ENCODE measurements at places on chromosomes 12 and 14.

- DNase-seq, result no peak
Observed at GRCh38 chr14:63474111-63474510, 69.1 kb downstream of the PPP2R5E start.

DNA sequence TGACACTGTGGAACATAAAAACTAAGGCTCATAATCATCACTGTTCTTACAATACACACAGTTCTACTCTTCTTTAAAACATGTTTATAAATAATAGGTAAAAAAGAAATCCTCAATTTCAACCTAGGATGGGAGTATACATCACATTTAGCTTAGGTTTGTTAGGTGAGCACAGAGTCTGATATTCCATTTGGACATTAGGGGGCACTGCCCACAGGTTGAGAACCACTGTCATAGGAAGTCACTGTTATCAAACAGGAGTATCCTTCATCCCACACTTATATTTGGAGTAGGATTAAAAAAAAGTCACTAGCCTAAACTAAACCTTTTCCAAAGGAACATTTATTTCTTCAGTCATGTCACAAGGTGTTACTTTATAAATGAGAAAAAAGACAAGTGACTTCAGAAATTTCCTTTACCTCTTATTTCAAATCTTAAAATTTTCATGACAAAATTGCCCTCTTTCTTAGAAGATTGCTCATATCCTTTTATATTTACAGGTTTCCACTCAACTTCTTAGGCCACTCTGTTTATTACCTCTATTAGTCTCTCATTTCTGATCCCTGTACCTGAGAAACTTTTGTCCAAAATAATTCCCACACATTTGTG lies 240.6 kb downstream of the CPNE8 start:
- no peak for DNase-seq

DNA sequence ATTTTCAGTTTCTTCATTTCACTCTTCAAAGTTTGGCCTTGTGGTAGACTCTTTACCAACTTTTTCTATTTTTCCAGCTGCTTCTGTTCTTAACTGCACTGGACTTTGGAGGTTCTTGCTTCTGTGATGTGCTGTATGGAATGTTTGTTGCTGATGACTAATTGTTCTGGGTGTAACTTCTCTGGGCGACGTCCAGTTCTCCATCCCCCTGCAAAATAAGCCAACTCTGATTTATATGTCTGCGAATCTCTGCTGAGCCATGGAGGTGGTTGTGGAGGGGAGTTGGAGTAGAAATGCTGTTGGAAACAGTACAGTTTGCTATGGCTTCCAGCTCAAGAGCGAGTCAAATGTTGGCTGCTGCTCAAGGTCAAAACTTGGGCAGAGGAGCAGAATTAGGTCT lies 113.9 kb upstream of the DYRK2 start:
- no peak for DNase-seq

- DNase-seq, result no peak
Observed at GRCh38 chr12:3251691-3252090, 174.5 kb downstream of the TSPAN9 start.

DNA sequence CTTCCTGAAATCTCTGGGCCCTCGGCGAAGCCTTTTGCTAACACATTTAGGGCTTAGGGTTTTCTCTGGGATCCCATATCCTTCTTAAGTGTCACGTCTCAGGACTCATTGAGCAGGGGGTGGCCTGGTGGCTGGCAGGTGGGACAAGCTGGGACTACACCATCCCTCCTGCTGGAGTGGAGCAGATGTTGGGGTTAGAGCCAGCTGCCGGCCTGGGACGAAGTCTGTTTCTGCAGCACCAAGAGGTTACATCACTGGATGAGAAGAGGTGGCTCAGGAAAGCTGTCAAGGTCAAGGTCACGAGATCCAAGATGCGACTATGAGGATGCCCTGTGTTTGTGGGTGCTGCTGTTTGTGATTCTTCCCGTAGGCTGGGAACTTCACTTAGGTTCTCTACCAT lies 16.3 kb downstream of the SMCO2 start:
- no peak for DNase-seq

GRCh38 chr12:103530307-103531066 lies 34.7 kb upstream of the C12orf42 start:
- no peak for DNase-seq

DNA sequence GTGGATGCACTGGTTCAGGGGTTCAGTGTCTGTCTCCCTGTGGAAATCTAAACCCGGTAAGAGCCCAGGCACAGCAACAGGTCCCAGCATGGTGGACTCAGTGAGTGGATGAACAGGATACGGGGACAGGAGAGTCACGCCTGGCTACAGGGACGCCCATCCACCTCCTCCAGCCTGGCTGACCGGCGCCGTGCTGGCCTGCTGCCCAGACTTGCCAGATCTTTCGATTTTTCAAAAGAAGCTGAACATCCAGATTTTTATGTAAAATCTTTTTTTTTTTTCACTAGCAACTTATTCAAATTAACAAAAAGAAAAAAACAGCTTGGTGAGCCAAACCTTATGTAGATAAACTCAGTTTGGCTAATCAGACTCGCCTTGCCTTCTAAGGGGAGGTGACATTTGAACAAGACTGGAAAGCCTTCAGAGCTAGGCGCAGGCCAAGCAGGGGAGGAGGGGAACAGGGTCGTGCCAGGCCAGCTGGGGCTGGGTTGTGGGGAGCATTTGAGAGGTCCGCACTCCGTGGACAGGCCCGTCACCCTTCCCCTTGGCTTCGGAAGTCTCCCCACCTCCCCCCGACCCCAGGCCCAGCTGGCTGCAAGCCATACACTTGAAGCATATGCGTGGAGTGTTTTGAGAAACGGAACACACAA lies 87.8 kb upstream of the NCOR2 start:
- no peak for DNase-seq

GRCh38 chr12:132623072-132623869 lies 4.7 kb downstream of the P2RX2 start:
- no peak for DNase-seq

DNA sequence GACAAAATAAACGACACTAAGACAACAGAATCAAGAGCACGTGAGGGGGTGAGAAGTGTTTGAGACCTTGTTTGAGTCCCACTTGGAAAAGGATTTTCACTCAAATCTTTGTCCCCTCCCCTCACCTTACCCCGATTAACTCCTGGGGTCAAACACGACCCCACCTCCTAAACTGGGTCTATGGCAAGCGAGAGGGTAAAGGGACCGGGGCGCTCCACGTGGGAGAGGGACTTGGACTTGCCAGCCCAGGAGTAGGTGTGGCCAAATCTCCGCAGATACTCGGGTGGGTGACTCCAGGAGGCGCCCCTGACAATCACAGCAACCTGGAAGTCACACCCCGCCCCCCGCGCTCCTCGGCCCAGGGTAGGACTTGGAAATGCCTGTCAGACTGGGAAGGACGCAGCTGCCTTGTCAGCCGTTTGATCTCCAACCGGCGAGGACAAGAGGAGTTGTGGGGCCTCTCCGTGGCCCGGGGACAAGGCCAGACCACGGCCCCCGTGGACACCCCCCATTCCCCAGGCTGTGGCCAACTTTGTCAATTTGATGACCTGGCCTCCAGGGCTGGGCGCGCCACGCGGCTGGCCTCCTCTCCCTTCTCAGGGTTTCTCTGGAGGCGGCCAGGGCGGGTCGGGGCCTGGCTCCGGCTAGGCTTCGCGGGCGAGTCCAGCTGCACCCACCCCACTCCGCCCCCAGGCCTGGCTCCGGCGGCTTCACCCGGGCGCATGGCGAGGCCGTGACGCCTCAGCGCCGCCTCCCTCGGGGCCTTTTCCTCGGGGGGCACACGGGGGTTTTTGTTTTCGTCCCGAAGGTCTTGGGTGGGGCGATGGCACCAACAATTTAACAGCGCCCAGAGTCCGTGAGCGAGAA lies 1.1 kb upstream of the BCL11B start:
- no peak for DNase-seq

DNA sequence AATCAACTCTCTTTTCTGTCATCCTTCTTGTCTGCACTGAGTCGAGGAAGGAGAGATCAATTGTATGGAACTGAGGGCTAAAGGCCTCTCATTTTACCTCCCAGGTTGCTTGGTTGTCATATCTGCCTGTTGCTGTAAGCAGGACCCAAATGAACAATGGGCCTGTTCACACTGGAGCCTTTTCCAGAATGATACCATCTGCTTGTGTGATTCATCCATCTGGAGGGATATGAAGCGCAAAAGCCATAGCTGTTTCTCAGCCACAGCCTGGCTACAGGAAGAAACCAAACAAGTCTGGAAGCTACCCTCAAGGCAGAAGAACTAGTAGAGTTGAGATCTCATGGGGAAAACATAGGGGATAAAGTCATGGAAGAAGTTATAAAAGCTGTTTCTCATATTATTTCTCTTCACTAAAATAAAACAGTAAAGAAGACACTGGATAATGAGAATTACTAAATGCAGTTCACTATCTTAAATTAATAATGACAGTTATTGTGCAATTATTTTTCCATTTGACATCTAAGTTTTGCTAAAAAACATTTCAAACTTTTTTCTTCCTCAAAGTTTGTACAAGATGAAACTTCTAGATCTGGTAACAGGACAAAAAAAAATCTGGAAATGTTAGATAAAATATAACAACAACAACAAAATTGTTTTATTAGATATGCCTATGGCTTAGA lies 106.3 kb downstream of the SPTSSA start:
- DNase-seq, result no peak

- DNase-seq, result no peak
Observed at GRCh38 chr12:70609739-70610491, 27.3 kb downstream of the PTPRB start.

GRCh38 chr12:29781705-29782266 lies 2.0 kb downstream of the TMTC1 start:
- no peak for DNase-seq

DNA sequence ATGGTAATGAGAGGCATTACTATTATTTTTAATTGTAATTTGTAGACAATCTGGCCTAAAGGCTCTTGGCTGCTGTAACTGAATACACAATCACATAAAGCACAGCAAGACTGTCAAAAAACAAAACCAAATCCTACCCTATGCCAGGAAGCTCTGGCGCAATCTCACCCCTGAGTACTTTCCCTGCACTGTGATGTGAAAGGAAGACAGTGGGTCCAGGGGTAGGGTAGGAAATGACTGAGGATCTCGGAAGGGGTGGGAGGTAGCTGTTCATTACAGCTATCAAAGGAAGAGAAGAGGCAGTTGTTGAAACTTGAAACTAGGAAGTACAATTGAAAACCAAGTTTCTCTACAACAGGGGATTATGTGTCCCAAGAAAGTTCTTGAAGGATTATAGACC lies 202.8 kb downstream of the ANO2 start:
- DNase-seq, result no peak

- no peak for DNase-seq
Observed at GRCh38 chr12:108175310-108175709, 46.2 kb downstream of the WSCD2 start.

- DNase-seq, result no peak
Observed at GRCh38 chr12:83040339-83040738, 353.6 kb downstream of the TMTC2 start.
